ENCODE measurements at places on chromosomes 5 and 9.

GRCh38 chr9:114225561-114226212, 70.3 kb downstream of the COL27A1 start:
- no peak for DNase-seq

GRCh38 chr9:110126986-110127864, 80.7 kb downstream of the C9orf152 start:
- no peak for DNase-seq

DNA sequence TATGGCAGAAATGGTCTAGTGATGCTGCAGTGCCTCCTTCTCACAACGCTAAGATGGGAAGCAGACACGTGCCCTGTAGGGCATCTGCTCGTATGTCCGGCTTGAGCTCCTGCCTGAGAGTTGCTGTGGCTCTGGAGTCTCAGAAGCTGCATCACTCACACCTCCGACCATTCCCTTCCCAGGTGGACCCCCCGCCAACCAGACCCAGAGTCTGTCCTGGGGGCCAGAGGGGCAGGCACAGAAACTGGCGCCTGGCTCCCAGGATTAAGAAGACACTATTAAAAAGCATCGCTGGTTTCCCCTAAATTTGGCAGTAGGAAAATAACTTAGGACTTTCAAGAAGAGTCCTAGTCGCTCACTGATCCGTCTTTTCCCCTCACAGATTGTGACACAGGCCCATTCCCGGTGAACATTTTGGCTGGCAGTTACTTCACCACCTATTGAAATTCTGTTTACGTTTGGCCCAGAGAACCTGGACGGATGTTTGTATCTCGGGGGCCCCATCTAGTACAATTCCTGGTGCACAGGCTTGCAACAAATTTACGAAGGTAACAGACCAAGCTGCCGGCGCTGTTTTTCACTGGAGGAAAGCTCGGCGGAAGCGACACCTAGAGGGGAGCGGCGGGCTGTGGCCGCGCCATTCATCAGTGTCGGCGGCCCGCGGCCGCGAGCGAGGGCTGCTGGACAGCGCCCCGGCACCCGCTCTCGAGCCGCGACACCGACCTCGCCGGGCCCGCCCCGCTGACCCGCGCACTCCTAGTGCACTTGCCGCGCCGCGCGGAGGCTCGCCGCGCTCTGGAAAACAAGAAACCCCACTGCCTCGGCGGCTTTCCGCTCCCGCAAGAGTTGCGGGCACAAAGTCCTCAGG, 1.6 kb downstream of the FSTL4 start:
- peak; percentile 58 for DNase-seq

DNA sequence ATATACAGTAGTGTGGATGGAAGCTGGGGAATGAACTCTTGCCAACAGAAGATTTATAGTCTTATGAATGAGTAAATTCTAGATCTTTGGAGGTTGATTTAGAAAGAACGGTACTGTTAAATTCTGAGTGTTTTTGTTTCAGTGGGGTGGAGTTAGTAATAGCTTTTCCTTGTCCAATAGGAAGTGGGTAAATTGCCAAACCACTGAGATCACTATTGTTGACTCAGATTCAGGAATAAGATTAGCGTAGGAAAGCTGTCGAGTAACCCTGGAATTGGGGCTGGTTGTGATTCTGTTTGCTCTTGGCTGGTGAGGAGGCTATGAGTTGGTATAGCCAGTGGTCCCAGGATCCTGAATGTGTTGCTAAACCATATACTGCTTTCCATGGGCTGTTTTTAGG, 155.6 kb downstream of the ARHGAP26 start:
- DNase-seq: peak; percentile 61

- DNase-seq: no peak
These were observed 51.3 kb downstream of the DPYSL3 start for GRCh38 chr5:147458581-147458980.

- DNase-seq: no peak
These were observed 8.9 kb downstream of the NR2F1-AS1 start for GRCh38 chr5:93572101-93572607.

GRCh38 chr5:38921174-38921573, 75.4 kb downstream of the OSMR start:
- DNase-seq: no peak

GRCh38 chr5:109247986-109248385, 161.8 kb downstream of the PJA2 start:
- DNase-seq: peak; percentile 31

DNA sequence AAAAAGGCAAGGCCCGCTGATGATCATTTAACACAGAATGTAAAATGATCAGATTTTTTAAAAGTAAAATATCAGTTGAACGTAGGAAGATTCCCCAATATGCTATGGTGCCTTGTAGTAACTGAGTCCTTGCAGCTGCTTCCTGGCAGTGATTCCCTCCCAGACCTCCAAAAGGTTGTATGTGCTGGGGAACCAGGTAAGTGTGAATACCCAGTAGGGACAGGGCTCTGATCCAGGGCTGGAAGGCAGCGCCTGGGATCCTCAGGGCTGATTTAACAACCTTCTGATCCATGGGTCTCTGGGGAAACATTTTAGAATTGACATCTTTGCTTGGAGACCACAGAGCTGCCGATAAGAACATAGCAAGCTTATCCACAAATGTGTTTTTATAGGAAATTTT, 76.7 kb upstream of the IL6ST start:
- DNase-seq: no peak

DNA sequence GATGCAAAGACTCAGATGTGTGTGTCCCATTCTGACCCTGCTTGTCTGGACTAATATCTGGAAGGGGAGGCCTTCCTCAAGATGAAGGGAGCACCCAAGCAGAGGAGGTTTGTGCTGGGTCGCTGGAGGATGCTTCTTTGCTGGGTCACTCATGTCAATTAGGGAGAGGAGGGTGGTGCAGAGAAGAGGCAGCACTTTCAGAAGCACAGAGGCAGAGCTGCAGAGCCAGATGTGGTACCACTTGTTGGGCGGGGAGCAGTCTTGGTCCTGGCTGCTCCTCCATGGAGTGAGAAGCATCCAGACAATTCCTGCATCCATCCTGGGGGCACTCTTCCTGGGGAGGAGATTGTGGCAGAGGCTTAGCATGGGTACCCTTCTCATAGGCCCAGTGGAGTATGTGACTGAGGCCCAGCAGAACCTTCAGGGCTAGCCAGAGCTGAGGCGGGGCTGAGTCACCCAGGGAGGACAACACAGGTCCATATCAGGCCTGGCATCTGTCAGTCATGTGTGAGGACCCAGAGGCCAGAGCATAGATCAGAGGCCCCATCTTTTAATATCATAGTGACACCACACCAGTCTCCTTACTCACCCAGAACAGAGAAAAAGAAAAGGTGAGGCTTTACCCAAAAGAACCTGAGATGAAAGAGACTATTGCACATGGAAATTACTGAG, 59.8 kb downstream of the TNFSF15 start:
- no peak for DNase-seq

- peak; percentile 39 for DNase-seq
These were observed 2.0 kb upstream of the C5orf15 start for GRCh38 chr5:133970325-133970909.

- no peak for DNase-seq
These were observed 185.5 kb downstream of the ARHGAP26 start for GRCh38 chr5:142955628-142956027.

GRCh38 chr9:129702589-129703520, 37.4 kb downstream of the PRRX2 start:
- DNase-seq: peak; percentile 15

- no peak for DNase-seq
These were observed 479.4 kb downstream of the RASEF start for GRCh38 chr9:82583524-82583923.

GRCh38 chr5:14574096-14574495, 7.5 kb upstream of the OTULINL start:
- DNase-seq: peak; percentile 63

GRCh38 chr5:157455057-157455456, 5.0 kb upstream of the NIPAL4 start:
- no peak for DNase-seq

DNA sequence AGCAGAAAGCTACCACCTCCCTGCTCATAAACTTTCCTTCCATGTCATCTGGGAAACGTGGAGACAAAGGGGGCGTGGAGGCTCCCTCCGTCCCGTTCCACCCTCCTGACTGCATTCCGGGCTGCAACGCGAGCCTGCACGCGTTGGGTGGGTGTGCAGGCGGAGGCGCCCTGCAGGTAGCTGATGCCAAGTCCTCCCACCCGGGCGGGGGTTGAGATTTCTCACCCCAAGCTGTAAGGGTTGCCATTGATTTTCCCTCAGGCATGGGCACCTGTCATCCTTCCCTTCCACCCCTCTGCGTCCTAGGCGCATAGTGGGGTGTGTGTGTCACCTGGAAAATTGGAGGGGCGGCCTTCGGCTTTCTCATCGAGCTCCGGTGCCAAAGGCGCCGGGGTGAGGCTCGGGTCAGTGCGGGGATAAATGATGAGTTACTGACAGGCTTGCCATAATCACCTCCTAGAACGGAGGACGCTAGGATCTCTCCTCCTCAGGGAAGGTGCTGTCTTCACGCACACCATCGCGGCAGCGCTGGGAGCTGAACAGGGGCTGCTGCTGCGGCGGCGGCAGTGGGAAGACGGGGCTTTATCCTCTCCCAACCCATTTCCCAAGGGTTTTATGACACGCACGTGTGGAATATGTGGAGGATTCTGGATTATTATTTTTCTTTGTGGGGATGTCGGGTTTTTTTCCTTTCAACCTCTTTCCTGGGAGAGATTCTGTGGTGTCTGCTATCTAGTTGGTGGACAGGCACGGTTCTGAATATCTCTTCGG, 973 bp downstream of the PLPPR1 start:
- DNase-seq: no peak

- DNase-seq: no peak
These were observed 41.6 kb downstream of the ERGIC1 start for GRCh38 chr5:172875505-172876279.

- DNase-seq: no peak
These were observed 32.1 kb upstream of the RASGRF2 start for GRCh38 chr5:80928073-80928472.

GRCh38 chr9:135847833-135848232, 59.5 kb downstream of the CAMSAP1 start:
- DNase-seq: no peak

DNA sequence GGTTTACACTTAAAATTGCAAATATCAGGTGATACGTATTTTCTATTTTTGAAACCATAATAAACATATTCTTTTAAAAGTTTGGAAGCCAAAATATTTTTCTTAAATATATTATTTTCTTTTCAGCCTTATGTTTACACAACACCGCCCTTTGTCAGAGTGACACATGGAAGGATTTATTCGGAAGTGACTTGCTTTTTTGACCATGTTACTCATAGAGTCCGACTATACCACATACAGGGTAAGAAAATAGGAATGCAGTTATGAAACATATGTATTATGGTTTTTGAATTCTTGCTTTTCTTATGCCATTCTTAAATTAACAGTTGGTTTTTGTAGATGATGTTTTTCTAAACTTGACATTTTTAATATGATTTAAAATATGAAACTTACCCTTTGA, 133.9 kb downstream of the MAN2A1 start:
- DNase-seq: no peak

DNA sequence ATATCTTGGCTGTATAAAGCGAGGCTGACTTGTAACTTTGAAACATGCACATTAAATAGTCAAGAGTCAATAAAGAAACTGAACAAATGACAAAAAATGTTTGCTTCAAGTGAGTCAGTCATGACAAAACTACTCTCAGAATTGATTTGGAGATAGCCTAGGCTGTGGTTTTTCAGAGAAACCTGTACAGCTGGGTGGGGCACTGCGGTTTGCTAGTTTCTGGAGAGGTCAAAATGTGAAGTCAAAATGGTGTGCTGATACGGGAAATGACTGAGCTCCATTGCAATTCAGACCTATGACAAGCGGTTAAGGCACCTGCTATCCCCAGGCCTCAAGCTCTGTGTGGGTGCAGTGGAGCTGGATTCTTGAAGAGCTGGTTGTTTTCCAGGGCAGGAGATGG, 10.3 kb upstream of the CD180 start:
- DNase-seq: peak; percentile 80

- no peak for DNase-seq
These were observed 19.6 kb downstream of the ADAMTSL2 start for GRCh38 chr9:133553973-133554713.

DNA sequence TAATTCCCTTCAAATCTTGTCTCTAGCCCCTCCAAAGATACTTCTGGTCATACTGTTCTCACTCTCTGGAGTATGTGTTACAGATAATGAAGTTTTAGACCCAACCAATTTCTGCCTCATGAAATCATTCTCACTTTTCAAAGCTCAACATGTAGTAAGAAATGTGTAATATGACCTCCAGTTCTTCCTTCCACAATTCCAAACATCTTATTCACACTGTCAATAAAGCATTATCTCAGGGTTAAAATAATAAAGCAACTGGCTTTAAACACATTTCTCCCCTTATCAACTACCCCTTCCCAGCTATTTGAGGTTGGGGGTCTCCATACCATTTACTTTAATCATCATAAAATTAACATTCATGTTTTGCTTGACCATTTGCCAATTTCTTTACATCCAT, 654.1 kb downstream of the RAB3C start:
- no peak for DNase-seq

GRCh38 chr5:60482301-60482700, 217.7 kb downstream of the DEPDC1B start:
- no peak for DNase-seq

DNA sequence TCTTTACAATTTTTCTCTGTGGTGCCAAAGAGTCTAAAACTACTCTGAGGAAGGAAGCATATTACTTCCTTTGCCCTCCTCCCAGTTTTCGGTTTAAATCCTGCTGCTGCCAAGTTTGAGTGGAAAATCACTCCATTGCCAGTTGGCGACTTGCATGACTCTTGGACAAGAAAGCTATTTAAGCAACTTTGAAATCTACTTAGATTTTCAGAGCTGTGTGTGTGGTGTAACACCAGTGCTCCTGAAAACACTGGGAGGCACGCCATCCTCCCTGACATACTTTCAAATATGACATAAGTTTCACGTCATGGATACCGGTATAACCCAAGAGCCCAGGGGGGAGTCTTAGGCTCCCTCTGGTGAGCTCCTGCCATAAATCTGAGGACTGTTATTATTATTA, 83.5 kb upstream of the RIOK2 start:
- no peak for DNase-seq

DNA sequence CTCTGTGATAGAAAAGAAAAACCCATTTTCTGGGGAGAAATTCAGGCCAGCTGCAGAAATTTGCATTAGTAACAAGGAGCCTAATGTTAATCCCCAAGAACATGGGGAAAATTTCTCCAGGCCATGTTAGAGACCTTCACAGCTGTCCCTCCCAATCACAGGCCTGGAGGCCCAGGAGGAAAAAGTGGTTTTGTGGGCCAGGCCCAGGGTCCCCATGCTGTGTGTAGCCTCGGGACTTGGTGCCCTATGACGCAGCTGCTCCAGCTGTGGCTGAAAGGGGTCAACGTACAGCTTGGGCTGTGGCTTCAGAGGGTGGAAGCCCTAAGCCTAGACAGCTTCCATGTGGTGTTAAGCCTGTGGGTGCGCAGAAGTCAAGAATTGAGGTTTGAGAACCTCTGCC, 27.0 kb upstream of the C7 start:
- DNase-seq: no peak

Data from inflammatory macrophage (primary cell).